A549 treated with Hydrocortisone at 1 μM for 4 hours (cell line): ENCODE measurements at places on chromosomes 16 and 17. TPM values are rescaled to one million over a fixed set of nuclear protein-coding genes. Genes with fewer than 3 reads are reported as not detected.

The WFIKKN1 gene
- total RNA-seq, result 0.10 to 0.23 TPM (median 0.18 TPM) in 5 replicates

The ZSCAN10 gene
- not detected in 5 replicates for total RNA-seq

The IRX3 gene
- 4.5 to 6.9 TPM (median 5.4 TPM) in 5 replicates for total RNA-seq

The ANKRD13B gene
- total RNA-seq, result 22.8 to 29.6 TPM (median 26.4 TPM) in 5 replicates

The CTRB2 gene
- not detected in 5 replicates for total RNA-seq

The TP53TG3 gene
- total RNA-seq, result 0.22 to 1.2 TPM (median 0.59 TPM) in 5 replicates

The ALOX15B gene
- total RNA-seq, result 0.21 to 0.48 TPM (median 0.31 TPM) in 5 replicates

The IST1 gene
- 165 to 208 TPM (median 172 TPM) in 5 replicates for total RNA-seq

The AHSP gene
- total RNA-seq, result not detected in 5 replicates

The KRTAP9-1 gene
- not detected in 5 replicates for total RNA-seq
